ENCODE measurements at places on chromosomes 1 and 21.

GRCh38 chr1:53902235-53903138 is 8.5 kb downstream of the DIO1 start:
- peak; percentile 15 for DNase-seq

DNA sequence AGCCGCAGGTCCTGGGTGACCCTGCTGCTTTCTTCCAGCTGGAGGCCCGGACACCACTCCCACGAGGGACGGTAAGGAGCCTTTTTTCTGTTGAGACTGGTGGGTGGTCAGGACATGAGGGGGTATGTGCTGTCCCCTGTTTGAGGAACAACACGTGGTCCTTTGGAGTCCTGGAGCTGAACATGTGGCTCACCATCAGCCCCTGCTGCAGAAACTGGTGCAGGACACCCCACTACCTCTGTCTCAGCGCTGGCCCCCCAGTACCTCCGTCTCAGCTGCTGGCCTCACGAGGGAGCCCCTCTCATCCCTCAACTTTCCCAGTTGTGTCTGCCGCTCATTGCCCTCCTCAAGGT is 34.7 kb downstream of the SLC19A1 start:
- DNase-seq: no peak

DNA sequence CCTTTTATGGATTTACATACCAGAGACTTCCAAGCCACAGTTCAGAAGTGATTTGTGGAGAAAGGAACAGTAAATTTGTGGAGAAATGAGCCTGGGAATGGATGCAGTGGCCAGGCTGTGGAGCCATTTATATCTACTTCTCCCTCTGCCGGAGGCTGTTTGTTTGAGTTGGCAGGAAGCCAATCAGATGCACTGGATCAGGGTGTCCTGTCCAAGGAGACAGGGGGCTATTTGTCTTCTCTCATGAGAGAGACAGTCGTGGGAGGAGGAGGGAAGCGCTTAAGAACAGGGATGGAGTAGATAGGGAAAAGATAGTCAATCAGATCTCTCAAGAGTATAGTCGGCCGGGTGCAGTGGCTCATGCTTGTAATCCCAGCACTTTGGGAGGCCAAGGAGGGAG is 2.8 kb upstream of the HAPLN2 start:
- DNase-seq: peak; percentile 52

- DNase-seq: peak; percentile 16
These were observed 203.8 kb downstream of the LMX1A start for GRCh38 chr1:165152727-165153126.

DNA sequence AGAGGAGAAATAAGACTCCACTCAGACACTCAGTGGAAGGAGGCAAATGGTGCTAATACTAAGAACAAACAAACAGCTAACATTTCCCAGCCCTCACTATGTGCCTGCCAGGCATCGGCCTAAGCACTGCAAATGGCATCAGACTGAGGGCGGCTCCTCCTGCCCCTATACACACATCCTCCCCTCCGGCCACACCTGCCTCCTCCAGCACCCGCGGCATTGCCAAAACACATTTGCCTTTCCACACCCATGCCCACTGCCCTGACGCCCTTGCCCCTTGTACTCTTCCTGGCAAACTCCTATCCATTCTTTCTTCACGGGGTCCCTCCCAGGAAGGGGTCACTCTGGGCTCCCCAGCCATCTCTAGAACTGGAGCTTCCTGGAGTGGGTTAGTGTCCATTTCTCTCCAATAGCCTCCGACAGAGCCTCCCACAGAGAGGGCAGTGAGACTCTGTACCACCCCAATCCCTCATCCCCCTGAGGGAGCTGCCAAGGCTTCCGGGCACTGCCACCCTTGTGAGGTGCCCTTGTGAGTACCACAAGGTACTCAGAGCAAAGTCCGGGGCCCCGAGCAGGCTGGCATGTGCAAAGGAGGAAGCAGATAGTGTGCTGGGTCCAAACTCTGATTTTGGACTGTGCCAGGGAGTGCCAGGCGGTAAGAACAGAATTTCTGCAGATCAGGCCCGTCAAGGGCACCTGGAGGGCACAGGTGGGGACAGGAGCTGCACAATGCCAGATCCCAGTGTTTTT is 959 bp downstream of the AKR7A3 start:
- DNase-seq: no peak

Measured in NCI-H345 (cell line).